ENCODE measurements at places on chromosomes 16 and 17.

- DNase-seq, result no peak
These were observed 242.7 kb downstream of the HAPSTR1 start for GRCh38 chr16:9334103-9334502.

DNA sequence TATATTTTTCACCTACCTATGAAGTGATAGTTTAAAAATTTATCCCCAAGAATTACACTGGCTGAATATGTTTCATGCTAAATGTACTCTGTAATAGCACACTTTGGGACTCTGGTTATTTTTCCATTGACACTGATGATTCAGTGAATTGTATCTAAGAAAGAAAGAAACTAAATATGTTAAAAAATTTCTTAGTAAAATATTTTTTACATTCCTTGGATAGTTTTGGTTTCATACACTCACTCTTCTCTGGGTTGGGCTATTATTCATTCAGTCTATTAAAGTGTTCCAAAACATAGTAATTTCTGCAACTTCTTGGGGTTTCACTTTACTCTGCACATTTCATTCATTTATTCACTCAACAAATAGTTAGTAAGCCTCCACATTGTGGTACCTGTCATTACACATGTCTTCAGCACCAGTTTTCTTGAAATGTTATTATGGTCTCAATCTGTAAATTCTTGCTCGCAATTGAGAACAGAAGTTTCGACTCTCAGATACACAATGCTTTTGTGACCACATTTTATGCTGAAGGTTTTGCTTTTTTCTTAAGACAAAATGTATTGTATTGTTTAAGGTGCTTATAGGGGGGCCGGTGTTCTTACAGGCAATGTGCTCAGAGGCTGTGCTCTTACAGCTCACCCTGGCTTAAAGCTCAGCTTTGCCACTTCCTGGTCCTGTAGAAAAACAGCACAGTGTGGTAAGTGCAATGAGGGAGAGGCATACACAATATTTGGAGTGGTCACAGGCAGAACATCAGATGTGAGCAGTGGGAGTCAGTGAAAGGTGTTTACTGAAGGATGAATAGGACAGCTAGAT is 17.4 kb downstream of the CNTNAP4 start:
- DNase-seq, result no peak

- no peak for DNase-seq
These were observed 45.3 kb upstream of the CORO6 start for GRCh38 chr17:29667969-29668368.

DNA sequence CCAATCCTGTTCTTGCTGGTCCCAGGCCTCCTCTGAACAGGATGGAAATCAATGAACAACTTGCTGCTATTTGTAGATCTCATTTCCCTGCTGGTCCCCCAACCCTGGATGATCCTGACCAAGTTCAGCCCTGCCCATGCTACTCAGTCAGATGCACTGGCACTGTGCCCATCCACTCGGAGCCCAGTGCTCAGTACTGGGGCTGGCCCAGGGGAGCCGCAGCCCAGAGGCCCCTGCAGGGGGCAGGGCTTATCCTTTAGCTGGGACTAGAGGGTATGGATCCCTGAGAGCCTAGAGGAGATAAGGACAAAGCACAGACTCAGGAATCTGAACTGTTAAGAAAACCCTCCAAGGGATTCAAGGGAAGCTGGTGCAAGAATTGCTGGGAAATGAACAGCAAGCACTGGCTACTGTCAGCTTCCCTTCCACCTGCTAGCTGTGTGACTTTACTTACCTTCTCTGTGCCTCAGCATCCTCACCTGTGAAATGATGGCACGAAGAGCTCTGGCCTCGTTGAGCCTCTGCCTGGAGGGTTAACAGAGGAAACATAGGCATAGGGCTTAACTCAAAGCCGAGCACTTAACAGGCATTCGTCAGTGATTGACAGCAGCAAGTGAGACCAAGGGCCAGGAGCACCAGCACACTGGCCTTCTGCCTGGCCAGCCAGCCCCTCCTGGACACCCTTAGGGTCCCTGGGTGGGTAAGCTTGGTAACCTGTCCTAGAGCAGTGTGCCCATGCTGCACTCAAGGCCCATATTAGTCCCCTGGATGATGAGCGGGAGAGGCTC is 29.8 kb upstream of the C1QL1 start:
- no peak for DNase-seq

GRCh38 chr17:59878624-59879023 is 14.1 kb downstream of the TUBD1 start:
- no peak for DNase-seq

DNA sequence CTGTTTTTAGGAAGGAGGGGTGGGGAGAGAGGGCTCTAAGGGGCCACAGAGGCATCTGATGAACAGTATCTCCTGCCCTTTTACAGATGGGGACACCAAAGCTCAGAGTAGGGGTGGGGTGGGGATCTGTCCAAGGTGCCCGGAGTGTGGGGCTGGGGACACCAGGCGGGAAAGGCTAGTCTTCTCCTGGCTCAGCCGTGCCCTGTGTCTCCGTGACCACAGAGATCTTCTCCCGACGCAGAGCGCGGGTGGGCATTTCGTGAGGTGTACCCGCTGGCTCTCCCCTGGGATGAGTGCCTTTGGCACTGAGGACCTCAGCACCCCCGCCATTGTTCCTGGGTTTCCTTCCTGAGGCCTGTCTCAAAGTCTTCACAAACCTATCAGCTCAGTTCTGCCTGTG is 209.6 kb downstream of the NTN1 start:
- no peak for DNase-seq

DNA sequence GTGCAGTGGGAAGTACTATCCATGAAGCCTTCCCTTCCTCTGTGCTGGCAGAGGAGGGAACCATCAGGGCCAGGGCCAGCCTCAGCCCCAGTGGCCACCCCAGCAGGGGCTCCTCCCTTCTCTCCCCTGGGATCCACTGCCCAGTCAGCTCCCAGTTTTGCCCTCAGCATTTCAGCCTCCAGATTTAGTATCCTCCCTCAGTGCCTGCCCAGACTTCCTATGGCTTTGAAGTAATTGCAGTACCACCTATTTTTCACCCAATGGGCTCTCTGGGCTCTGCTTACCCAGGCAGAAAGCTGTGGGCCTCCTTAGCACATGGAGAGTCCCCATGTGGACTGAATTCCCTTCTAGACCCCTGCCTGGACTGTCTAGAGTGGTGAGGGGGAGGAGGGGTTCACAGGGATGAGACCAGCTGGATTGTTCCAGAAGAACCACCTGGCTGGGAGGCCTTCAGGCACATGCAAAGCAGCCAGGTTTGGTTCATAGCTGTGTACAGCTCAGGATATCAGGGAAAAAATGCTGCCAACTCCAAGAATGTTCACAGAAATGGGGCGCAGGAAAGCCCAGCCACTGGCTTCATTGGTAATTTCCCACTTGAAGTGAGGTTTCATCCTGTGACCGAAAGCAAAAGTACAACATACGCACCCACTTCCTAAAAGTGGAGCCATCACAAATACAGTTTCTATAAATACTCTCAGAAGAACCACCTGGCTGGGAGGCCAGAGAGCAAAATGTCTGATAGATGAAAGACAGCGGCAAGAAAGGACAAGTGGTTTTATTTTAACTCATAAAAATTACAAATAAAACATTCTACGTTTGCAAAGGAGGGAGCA is 15.2 kb upstream of the HERPUD1 start:
- DNase-seq, result no peak

DNA sequence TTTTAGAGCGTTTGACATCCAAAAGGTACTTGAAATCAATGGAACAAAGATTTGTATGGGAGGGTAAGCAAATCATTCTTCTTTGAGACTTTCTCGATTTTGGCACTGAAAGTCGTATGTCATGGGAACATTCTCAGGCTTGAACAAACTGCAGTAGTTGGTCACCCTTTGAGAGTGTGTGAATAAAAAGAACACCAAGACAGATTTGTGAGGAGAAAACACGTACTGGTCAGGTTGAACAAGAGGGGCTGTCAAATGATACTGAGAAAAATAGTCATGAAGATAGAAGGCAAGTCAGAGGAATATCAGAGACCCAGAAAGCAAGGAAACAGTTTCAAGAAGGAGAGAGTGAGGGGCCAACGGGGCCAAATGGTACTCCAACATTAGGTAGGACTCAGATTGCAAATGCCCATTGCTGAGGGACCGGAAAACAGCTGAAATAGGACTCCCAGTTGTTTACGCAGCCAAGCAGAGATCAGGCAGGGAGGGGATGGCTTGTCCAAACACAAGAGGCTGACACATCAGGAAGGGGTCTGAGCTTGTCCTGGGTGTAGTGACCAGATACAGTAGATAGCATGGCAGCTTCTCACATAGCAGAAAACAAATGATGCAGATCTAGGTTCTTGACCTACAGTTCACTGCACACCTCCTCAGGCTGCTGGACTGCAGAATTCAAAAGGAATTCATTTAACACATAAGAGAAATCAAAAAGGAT is 74.5 kb upstream of the MYOCD start:
- DNase-seq, result no peak

DNA sequence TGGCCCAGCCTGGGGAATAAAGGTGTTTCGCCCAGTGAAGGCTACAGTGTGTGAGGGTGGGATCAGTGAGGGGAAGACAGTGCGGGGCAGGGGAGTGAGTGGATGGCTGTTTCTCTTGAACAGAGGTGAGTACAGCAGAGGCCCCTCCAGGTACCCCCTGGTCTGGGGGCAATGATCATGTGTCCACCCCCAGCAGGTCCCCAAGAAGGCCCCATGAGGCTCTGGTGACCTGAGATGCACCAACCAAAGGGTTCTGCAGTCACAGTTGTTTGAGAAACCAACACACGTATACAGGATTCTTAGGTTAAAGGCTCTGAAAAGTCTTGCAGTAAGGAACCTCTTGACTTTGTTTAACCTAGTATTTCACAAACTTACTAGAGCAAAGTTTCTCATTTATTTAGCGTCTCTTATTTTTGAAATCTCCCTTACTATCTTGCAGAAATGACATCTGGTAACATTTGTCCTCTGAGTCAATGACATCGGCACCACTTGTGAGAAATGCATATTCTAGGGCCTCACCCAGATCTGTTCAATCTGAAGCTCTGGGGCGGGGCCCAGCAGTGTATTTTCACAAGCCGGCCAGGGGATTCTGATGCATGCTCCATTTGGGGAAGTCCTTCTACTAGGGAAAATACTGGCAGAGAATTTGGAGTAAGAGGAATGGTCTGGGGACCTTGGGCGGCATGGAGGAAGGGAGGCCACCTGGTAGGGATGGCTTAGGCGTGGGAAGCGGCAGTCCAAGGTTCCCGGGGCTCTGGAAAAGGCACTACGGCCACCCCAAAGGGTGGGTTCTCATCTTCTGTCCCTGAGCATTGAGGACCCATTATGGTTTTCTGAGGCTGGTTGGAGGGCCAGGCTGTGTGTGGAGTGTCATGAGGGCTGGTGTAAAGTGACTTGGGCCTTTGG is 217.3 kb downstream of the NTN1 start:
- DNase-seq, result no peak

Data from Kasumi-1 (cell line).